ENCODE measurements at places on chromosomes 2 and 18.

DNA sequence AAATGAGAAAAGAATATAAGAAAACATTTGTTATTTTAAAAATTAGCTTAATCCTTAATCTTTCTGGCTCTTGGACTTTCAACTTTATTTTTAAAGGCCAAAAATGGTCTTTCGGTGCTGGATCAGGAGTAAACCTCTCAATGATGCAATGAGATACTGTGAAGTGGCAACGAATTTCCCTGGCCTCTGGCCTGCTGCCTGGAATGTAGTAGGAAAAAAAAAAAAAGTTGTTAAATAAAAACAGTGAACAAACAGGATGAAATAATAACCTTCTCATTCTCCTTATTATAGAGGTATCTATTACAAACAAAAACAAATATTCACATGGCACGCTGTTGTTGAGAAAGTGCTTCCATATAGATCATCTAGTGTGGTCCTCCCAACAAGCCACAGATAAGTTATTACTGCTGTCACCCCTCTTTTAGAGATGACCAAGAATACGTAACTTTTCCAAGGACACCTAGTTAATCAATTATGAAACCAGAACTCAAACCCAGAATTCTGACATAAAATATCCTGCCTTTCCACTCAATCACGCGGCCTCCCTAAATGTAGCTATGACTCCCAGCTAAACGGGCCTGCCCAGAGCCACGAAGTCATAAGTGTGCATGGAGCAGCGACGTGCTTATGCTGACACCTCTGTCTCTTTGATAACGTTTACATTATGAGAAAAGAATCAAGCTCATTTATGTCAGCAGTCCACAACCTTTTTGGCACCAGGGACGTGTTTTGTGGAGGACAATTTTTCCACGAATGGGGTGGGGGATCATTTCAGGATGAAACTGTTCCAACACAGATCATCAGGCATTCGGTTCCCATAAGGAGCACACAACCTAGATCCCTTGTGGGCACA, 170.9 kb downstream of the BCL2 start:
- DNase-seq = no peak

GRCh38 chr2:10233131-10234012, 69.3 kb upstream of the HPCAL1 start:
- no peak for DNase-seq

DNA sequence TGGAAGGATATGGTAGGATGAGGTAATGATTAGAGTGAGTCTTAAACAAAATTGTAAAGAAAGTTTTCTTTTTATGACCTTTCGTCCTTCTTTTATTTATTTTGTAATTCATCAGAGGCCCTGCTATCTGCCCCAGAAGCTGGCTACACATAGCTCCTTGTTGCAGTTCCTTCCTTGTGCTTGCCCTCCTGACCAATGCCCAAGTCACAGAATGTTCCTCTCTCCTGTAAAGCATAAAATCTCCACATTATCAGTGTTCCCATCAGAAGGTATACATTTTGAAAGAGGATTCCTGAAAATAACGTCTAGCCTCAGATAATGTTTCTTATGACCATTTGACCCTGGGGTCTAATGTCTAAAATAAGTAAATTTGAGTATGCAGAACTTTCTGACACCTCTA, 78.3 kb downstream of the RND3 start:
- no peak for DNase-seq

- no peak for DNase-seq
These were observed 42.6 kb upstream of the RAPGEF4 start for GRCh38 chr2:172693037-172693436.

- no peak for DNase-seq
These were observed 9.5 kb downstream of the BIN1 start for GRCh38 chr2:127097471-127097765.

- no peak for DNase-seq
These were observed 571.9 kb downstream of the METTL4 start for GRCh38 chr18:1999387-1999786.

DNA sequence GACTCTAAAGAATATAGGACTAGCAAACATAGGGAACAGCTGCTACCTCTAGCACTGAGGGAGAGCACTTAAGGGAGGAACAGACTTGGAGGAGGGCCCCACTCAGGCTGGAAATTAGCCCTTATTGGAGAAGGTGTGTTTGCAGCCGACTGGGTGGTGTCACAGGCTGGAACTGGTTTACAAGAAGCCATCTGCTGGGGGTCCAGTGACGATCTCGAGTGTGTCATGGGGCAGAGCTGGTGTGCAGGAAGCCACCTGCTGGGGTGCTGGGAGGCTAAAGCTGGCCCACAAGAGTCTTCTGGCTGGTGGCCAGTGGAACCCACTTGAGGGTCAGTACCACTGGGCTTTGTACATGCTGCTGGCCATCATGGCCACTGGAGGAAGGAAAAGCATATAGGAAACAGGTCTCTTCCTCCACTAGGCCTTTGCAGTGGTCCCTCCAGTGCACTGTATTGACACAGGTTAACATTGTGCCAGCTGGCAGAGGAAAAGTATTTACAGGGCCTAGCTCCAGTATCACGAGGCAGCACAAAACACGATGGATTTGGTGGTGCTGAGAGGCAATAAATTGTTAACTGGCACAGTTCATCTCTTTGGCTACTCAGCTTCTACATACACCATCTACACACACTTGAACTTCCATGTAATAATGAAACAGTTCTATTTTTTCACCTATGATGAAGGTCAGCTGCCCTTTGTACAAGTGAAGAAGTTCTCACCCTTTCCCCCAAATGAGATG, 43.6 kb downstream of the MAP3K20 start:
- DNase-seq = no peak
